Cardiac muscle cell (in vitro differentiated cells and primary cell): ENCODE measurements at places on chromosomes 12 and 14. TPM values are rescaled to one million over a fixed set of nuclear protein-coding genes. Genes with fewer than 3 reads are reported as not detected.

The MARCHF9 gene
- 9.0 and 11.7 TPM in 2 replicates for polyA plus RNA-seq

- H3K27ac ChIP-seq, result no peak overlapping the region
- H3K4me3 ChIP-seq, result no peak overlapping the region
- H3K36me3 ChIP-seq, result no peaks in the 10 kb centered on the region
- no peak for DNase-seq
Measured at GRCh38 chr12:93582351-93582750, 9.9 kb downstream of the SOCS2 start.

DNA sequence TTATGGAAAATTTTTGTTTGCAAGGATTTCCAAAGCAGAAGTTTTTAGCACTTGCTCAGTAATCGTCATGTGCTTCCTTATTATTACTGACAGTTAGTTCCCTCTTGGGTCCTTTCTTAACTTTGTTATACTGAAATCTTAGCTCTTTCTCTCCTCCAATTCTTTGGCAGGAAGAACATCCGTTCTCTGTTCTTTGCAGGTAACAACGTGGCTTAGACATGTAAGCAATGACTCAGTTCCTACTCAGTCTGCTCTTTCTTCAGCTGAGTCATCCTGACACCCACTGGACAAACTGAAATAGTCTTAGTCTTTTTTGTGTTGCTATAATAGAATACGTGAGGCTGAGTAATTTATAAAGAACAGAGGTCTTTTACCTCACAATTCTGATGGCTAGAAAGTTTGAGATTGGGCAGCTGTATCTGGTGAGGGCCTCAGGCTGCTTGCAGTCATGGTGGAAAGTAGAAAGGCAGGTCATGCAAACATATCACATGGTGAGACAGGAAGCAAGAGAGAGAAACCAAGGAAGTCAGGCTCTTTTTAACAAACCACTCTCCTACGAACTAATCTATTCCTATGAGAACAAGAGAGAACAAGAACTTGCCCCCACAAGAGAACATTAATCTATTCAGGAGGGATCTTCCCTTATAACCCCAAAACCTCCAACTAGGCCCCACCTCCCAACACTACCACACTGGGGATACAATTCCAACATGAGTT lies 49.2 kb downstream of the TESPA1 start:
- H3K4me3 ChIP-seq, result no peak overlapping the region
- no peaks in the 10 kb centered on the region for H3K36me3 ChIP-seq
- H3K27ac ChIP-seq, result no peak overlapping the region
- no peaks in the 10 kb centered on the region for H3K27me3 ChIP-seq

The TAS2R50 gene
- polyA plus RNA-seq, result 0.23 TPM in 1 of 2 replicates, not detected in the other

The BORCS5 gene
- polyA plus RNA-seq, result 17.3 and 29.7 TPM in 2 replicates

GRCh38 chr12:1643043-1643442 lies 14.0 kb downstream of the WNT5B start:
- no peak overlapping the region for H3K4me3 ChIP-seq
- H3K27me3 ChIP-seq, result no peaks in the 10 kb centered on the region
- peak overlapping the region; percentile 59 for H3K27ac ChIP-seq
- peak; percentile 76 for DNase-seq

DNA sequence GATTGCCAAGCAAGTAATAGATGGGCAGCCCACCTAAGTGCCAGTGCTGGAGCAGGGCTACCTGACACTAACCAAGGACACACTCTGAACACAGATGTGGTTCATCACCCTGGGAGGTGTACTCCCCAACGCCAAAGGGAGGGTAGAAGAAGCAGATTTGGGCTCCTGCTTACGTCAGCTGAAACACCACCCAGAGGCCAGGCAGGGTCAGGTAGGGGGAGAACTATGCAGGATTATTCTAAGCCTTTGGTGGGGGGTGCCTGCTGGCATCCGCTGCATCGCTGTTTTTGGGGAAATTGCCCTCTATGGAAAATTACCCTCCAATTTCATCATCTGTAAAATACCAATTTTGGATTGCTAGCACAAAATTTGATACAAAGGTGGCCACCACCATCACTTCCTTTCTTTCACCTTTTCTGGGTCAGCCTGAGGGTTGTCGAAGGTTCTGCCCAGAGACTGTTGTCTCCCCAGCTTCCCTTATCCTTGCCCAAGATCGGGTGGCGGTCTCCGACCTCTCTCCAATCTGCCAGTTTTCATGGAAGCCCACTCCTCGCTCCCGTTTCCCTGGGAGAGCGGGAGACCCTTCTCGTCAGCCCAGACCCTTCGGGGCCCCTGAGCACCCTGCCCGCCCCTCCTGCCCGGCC lies 535 bp downstream of the BIN2 start:
- no peaks in the 10 kb centered on the region for H3K36me3 ChIP-seq
- H3K27ac ChIP-seq, result no peak overlapping the region
- DNase-seq, result no peak

The TEX52 gene
- polyA plus RNA-seq, result 0.15 TPM in 1 of 2 replicates, not detected in the other

DNA sequence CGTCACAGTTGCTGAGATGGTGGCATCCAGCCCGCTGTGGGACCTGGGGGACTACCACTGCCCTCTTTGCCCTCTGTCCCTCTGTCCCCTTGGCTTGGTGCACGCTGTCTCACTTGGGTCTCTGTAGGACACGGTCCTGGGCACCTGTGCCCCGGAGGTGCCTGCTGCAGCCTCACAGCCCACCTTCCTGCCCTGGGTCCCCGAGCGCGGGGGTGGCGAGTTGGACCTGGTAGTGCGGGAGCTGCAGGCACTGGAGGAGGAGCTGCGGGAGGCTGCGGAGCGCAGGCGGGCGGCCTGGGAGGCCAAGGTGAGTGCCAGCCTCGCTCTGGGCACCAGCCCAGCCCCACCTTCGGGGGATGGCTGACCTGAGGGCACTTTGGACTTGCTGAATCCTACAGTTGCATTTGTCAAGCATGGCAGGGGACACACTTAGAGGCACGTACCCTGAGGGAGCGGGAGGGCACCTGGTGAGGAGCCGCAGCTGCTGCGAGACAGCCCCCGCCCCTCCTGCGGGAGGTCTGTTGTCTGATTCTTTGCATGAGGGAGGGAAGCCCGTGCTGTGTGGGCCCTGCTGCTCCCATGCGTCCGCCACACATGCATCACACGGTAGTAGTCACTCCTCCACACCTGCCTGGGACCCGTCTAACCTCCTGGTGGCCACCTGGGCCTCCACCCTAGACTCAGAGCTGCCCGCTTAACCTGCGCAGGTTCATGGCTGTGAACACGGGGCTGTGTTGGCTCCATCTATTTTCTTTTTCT lies 6.8 kb downstream of the TEDC1 start:
- H3K27me3 ChIP-seq, result no peaks in the 10 kb centered on the region
- H3K36me3 ChIP-seq, result no peaks in the 10 kb centered on the region
- DNase-seq, result no peak

DNA sequence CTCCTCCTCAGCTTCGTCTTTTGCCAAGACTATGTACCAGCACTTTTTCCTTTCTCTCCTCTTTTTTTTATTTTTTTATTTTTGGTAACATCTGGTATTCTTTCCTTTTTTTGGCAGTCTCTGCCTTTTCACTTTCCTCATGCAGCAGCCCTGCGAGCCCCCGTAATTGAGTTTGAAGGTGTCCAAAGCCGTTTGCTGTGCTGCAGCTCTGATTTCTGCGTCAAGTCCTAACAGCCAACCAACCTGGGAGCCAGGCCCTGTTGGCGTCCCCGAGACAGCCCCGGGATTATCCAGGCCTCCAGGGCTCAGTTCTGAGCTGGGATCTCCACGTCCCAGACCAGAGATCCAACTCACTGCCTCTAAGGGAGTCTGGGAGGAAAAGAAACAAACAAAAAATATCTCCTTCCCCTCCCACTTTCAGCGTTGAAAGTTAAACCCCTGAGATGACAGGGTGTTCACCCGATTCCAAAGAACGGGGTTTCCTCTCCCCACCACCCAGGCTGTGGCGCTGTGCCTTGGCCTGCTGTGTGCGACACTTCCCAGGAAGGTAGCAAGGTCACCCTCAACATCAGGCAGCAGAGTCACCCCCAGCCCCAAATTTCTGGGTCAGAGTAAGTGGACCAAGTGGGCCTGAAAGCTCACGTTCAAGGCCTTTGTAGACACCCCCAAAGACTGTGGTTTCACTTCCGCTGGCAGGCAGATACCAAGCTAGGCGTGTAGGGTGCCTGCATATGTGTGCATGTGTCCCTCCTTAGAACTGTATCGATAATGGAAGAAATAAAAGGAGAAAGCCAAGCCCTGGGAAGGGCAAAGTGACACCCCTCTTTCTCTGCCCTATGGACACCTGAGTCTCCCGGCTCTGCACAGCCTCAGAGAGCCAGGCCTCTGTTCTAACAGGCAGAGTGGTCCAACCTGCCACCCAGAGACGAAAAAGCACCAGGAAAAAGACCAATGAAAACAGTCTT lies 11.1 kb downstream of the BCL11B start:
- H3K4me3 ChIP-seq, result no peak overlapping the region
- no peaks in the 10 kb centered on the region for H3K36me3 ChIP-seq
- peaks cover 4% of the 10 kb centered on the region for H3K4me1 ChIP-seq
- no peak for DNase-seq
- no peak overlapping the region for H3K27ac ChIP-seq

DNA sequence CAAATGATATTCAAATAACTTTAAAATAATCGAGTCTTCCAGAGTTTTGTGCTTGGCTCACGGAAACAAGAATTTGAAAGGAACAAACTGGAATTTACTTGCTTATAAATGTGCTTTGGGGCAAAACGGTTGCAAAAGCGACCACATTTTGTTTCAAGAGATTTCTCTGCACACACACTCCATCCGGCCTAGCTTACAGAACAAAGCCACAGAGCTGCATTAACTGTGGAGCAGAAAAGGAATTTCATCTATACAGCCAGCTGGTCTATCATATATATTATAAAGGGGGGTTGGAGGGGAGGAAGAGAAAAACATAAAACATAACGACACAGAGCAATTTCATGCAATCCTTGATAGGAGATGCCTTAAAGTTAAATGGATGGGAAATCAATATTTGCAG lies 153.0 kb downstream of the MYRFL start:
- H3K27ac ChIP-seq, result no peak overlapping the region
- H3K4me1 ChIP-seq, result no peaks in the 10 kb centered on the region
- DNase-seq, result no peak
- H3K36me3 ChIP-seq, result no peaks in the 10 kb centered on the region
- no peaks in the 10 kb centered on the region for H3K27me3 ChIP-seq
- H3K4me3 ChIP-seq, result no peak overlapping the region

GRCh38 chr14:69501423-69501838 lies 16.9 kb downstream of the PLEKHD1 start:
- no peaks in the 10 kb centered on the region for H3K36me3 ChIP-seq
- H3K27me3 ChIP-seq, result peaks cover 6% of the 10 kb centered on the region
- DNase-seq, result peak; percentile 51
- no peak overlapping the region for H3K27ac ChIP-seq

DNA sequence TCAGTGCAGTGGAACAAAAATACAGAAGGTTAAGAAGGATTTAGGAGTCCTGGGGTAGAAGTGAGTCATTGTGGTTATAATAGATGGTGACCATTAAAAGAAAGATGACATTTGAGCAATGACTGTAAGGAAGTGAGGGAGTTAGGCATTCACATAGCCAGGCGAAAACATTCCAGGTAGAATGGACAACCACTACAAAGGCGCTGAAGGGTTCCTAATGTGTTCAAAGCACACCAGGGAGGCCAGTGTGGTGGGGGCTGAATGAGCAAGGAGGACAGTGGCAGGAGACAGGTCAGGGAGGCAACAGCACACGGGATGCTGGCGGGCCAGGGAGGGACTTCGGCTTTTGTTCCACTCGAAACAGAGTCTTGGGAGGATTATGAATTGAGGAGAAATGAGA lies 129.9 kb downstream of the NPAS3 start:
- DNase-seq, result no peak
- no peak overlapping the region for H3K4me3 ChIP-seq
- no peaks in the 10 kb centered on the region for H3K36me3 ChIP-seq
- H3K4me1 ChIP-seq, result peaks cover 8% of the 10 kb centered on the region
- H3K27ac ChIP-seq, result no peak overlapping the region
- H3K27me3 ChIP-seq, result no peaks in the 10 kb centered on the region

DNA sequence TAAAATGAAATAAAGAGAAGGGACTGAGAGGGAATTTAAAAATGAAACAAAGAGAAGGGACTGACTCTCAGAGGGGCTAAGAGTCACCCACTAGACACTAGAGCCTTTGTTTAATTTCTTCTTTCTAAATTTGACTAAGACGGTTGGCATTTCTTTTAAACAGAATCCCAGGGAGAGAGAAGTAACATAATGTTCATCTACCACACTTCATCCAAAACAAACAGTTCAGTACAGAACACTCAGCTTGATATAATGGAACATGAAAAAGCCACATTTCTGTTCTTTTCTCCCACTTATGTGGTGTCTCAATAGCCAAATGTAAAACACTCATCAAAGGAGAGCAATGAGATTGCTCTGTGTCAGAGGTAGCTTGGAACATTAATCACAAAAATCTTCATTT lies 10.1 kb upstream of the NT5DC3 start:
- H3K4me1 ChIP-seq, result no peaks in the 10 kb centered on the region
- DNase-seq, result peak; percentile 46
- H3K4me3 ChIP-seq, result no peak overlapping the region
- no peaks in the 10 kb centered on the region for H3K36me3 ChIP-seq
- H3K27ac ChIP-seq, result no peak overlapping the region
- peaks cover 12% of the 10 kb centered on the region for H3K27me3 ChIP-seq

DNA sequence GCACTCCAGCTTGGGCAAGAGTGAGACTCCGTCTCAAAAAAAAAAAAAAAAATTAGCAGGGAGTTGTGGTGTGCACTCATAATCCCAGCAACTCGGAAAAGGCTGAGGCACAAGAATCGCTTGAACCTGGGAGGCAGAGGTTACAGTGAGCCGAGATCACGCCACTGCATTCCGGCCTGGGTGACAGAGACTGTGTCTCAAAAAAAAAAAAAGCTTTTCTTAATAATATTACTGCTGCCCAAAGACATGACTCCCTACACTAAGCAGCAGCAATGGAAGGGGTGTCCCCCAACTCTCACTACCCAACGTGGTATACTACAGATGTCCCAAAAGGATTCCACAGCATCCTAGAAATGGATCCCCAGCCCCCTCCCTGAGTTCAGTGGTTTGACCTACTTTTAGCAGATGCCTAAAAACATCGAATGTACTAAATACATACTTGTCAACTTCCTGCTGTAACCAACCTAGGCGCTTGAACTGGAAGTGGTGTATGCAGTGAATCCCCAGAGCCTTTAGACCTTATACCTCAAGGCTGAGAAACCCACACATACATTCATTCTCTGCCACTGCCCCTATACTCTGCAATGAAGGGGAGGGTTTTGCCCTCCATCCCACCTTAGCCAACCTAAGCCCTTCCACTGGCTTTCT lies 8.5 kb upstream of the FKBP11 start:
- peaks cover 19% of the 10 kb centered on the region for H3K36me3 ChIP-seq
- H3K27me3 ChIP-seq, result no peaks in the 10 kb centered on the region
- DNase-seq, result no peak
- peaks cover 11% of the 10 kb centered on the region for H3K4me1 ChIP-seq

- no peak for DNase-seq
- no peaks in the 10 kb centered on the region for H3K4me1 ChIP-seq
- H3K4me3 ChIP-seq, result no peak overlapping the region
- no peak overlapping the region for H3K27ac ChIP-seq
- no peaks in the 10 kb centered on the region for H3K27me3 ChIP-seq
- H3K36me3 ChIP-seq, result no peaks in the 10 kb centered on the region
Measured at GRCh38 chr12:66813137-66813892, 134.4 kb upstream of the GRIP1 start.

DNA sequence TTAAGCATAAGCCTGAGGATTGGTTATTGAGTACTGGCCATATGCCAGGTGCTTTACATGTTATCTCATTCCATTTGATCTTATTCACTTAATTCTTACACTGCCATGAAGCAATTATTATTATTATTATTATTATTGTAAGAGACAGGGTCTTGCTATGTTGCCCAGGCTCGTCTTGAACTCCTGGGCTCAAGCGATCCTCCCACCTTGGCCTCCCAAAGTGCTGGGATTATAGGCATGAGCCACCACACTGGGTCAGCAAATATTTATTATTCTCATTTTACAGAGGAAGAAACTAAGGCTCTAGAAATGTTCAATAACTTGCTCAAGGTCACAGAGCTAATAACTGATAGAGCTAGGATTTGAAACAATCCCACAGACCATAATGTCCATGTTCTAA lies 14.8 kb downstream of the LIMA1 start:
- no peaks in the 10 kb centered on the region for H3K4me1 ChIP-seq

The EGLN3 gene
- polyA plus RNA-seq, result 33.1 and 38.3 TPM in 2 replicates
